ENCODE measurements at places on chromosomes 13 and 19.

DNA sequence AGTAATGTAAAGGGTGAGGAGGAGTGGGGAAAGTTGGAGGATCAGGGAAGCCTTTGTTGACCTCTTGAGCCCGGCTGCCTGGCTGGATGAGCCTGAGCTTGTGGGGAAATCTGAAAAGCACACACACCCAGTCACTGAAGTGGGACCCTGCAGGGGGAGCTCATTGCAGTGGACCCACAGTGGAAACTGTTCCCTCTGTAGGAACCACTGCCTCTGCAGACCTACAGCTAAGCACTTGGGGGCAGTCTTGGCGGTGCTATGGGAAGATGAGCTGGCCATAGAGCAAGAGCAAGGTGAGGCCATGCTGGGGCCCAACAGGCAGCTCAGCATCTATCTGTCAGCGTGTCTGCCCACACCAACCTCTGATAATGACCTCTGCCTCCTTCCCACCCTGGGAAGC is 294.8 kb downstream of the TSHZ3 start:
- no peak for DNase-seq

GRCh38 chr13:38703255-38703654 is 16.4 kb downstream of the FREM2 start:
- DNase-seq, result no peak

DNA sequence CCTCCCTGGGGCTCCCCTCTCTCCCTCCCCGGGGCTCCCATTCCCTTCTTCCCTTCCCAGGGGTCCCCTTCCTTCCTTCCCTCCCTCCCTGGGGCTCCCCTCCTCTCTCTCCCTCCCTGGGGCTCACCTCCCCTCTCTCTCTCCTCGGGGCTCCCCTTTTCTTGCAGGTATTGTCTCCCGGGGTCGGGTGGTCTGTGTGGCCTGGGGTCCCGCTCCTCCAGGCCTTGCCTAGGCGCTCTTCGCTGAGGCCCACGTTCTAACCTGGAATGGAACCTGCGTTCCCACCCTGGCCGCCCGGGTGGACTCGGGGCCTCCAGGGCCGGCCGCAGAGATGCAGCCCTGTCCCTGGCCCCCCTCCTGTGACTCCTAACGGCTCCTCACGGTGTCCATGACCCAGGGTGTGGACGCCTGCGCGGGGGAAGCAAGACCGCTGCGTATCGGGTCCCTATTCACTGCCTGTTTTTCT is 940 bp upstream of the DCUN1D2 start:
- DNase-seq, result no peak

- no peak for DNase-seq
Measured at GRCh38 chr13:59247171-59247570, 916.6 kb downstream of the DIAPH3 start.

DNA sequence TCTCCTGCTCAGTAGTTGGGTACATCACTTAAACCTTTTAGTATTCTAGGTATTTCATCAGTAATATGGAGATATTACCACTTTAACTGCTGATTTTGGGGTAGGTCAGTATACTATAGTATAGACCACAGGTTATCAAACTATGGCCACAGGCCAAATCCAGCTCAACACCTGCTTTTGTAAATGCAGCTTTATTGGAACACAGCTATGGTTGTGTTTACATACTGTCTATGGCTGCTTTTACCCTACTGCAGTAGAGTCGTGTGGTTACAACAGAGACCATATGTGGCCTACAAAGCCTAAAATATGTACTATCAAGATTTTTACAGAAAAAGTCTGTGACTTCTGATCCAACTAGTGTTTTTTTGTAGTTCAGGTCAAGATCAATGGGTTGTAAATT is 10.3 kb downstream of the COG6 start:
- DNase-seq, result no peak

- no peak for DNase-seq
Measured at GRCh38 chr19:16969135-16969534, 57.5 kb downstream of the CPAMD8 start.

DNA sequence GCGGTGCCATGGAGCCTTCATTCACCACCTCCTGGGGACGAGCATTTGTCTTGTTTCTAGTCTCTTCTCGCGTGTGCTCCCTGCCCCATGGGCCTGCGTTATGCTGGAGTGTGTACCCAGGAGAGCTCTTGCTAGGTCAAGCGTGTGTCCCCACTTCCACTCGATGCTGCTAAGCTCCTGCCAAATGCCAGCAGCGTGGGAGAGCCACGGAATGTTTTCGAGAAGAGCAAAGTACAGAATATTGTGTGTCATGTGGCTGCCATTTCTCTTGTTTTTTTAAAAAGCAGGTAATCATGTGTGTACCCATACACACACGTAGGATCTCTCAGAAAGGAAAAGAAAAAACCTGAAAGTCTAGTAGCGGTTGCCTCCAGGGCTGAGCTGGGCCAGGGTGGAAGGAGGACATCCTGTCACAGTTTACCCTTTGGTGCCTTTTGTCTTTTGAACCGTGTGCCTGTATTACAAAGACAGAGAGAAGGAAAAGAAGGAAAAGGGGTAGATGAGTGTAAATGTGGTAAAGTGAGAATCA is 28.6 kb downstream of the PAK4 start:
- no peak for DNase-seq

DNA sequence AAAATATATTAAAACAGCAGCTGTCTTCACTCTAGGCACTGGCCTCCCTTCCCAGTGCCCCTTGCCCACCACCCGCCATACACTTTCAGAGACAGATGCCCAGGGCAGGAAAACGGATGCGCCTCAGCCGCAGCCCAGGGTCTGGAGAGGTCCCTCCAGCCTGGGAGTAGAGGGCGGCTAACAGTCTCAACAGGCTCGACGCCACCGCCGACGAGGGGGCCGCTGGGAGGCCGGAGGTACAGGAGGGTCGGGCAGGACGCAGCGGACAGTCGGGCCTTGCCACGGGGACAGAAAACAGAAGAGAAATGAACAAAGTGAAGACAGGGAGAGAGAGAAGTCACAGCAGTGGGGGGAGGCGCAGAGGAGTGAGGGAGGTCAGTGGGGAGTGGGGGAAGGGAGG is 27.1 kb downstream of the C19orf47 start:
- no peak for DNase-seq

DNA sequence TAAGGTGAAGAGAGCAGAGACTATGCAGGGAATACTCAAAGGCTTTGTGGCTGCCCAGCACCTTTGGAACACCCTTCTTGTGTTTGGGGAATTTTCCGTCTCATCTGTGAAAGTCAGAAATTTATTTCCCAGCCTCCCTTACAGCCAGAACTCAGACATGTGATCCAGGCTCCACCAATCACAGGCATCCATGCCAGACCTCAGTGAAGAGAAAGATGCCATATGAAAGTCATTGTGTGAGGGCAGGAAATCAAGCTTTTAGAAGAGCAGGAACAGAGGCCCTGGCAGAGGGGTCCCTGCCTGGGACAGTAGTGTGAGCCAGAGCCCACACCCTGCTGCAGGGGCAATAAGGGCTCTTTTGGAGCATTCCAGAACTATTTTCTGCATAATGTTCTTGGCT is 12.1 kb downstream of the CCDC70 start:
- DNase-seq, result no peak

- no peak for DNase-seq
Measured at GRCh38 chr19:28417361-28417760, 795.6 kb downstream of the UQCRFS1 start.

DNA sequence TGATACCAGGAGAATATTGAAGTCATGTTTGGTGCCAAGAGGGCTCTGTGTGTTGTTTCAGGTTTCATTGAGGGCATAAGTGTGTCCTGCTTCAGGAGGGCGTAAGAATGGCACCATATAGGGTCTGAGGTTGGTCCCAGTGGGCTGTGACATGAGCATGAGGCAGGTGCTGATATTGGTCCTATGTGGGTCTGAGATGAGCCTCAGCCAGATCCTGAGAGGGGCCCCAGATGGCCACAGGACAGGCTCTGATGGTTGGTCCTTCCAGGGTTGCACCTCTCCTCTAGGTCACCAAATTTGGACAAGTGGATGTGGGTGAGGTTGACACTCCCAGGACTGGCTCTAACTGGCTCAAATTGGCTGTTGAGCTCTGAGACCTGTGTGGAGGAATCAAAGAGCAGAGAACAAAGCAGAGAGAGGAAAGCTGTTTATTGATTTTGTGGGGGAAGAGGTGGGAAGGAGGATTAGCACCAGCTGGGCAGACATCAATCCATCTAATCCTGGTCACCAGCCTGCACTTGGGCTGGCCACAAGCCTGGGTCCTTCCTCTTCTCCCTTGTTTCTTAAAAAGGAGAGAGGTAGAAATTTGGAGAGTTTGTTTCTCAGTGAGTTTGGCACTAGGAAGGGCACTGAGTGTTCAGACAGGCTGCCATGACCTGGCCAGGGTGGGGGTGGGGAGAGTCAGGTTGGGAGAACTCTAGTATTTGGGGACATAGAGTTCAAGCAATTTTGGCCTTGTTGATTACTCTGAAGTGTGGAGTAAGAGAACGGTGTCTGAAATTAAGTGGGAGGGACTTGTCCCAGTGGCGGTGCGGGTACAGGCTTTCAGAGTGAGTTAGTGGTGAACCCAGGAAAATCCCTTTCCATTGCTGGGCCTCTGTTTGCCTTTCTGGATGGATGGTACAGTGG is 38.7 kb downstream of the CYP2B6 start:
- DNase-seq, result no peak

- no peak for DNase-seq
Measured at GRCh38 chr19:53898636-53899341, 10.3 kb upstream of the CACNG7 start.

DNA sequence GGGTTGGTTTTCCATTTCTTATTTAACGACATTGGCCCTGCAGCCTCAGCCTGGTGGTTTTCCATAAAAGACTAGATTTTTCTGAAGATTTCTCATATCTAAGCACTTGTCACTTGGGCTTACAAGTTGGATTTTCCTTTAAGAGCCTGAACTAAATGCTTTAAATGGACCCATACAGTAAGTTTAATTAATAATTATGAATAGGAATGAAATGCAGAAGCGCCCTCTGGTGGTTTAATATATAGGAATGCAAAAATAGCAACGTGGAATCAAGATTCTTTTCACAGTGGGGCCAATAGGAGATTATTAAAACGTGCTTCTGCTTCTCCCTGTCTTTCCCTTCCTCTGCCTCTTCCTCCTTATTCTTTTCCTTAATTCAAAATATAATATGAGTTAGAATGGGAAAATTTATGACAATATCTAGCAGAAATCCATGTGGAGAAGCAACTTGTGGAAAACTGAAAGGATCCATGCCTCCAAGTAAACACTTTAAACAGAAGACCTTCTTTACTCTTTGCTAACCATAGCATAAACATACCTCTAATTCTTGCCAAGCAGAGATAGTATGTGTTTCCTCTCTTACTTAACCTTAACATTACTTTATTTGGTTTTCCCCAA is 324.0 kb downstream of the GPC5 start:
- DNase-seq, result no peak

DNA sequence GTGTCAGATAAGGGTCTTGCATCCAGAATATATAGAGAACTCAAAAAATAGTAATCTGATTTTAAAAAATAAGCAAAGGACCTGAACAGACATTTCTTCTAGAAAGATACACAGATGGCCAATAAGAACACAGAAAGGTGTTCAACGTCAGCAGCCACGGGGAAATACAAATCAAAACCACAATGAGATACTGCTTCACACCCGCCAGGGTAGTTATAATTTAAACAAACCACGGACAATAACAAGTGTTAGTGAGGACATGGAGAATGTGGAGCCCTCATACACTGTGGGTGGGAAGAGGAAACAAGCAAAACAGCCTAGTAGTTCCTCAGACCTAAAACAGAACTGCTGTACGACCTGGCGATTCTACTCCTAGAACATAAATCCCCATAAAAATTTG is 26.7 kb upstream of the NAPA start:
- DNase-seq, result no peak

- DNase-seq, result no peak
Measured at GRCh38 chr19:44755219-44755618, 6.7 kb downstream of the BCL3 start.

DNA sequence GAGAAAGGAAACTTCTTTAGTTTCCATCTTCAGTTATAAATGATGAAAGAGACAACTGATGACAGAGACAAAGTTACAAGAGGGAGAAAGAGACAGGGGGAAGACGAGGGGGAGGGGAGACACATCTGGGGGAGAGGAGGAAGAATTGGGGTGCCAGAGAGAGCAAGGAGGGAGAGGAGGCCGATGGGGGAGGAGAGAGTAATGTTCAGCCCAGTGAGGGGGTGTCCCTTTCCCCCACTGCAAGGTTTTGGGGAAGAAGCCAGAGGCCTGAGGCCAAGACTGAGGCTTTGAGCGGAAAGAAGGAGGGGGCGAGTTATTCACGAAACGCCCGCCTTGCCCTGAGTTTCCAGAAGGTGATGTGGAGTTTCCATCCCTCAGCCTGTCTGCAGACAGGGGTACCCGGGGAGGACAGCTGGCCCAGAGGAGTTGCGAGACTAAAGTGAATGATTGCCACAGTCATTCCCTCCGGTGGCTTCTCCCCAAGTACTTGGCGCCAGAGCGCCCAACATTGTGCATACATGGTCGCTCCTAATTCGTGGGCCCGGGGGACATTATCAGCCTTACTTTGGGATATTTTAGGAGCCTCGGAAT is 558 bp upstream of the PPAN start:
- DNase-seq, result no peak

DNA sequence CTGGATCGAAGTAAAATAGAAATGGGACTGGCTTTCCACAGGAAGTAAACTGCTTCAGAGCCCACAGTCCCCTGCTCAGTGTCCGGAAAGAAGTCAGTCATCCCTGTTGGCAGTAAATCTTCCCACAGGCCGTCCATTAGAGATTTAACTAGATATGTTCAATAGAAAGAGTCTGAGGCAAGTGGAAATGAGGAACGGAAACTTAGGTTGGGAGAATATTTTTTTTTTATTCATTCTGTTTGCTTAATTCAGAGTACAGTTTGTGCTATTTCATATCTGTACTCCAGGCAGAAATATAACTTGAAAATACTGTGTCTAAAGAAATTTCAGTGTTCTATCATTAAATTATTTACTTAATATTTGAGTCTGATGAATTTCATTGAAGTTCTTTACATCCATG is 22.7 kb downstream of the SLC25A15 start:
- DNase-seq, result no peak

GRCh38 chr13:63449550-63449949 is 2033.9 kb upstream of the PCDH20 start:
- no peak for DNase-seq

DNA sequence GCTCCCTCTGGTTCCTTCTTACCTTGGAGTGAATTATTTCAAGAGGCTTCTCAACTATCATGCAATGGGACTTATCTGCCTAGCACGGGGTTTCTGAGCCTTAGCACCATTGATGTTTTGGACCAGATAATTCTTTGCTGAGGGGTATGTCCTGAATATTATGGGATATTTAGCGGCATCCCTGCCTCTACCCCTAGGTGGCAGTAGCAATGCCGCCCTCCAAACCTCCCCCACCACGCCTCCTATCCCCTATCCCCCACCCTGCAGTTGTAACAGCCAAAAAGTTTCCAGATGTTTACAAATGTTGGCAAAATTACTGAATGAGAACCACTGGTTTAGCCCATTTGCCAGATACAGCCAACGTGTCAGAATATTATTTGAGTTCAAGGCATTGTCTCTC is 125.5 kb downstream of the POSTN start:
- DNase-seq, result no peak

- DNase-seq, result no peak
Measured at GRCh38 chr13:43389983-43390382, 366.6 kb downstream of the DNAJC15 start.

Data from NCI-H187 (cell line).